NCI-H1436 treated with DMSO at 0.1 percent for 48 hours (cell line): ENCODE measurements at places on chromosomes 4 and X.

GRCh38 chrX:17836830-17837229 lies 24.3 kb downstream of the RAI2 start:
- DNase-seq = no peak

DNA sequence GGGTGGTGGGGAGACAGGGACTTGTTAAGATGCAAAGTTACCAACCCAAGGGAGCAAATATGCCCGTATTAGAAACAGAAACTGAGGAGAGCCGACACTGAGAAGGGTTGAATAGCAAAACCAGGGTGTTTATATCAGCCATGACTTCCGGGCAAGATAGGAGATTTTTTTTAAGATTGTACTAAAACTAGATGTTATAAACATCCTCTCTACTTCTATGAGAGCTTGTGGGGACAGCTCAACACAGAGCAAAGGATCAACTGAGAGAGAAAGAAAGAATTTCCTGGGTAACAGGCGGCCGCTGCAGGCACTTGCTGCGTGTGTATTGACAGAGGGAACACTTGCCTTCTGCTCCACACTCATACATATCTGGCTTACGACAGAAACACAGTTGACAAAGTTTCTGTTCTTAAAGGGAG lies 49.1 kb upstream of the FBXW7 start:
- DNase-seq = no peak

DNA sequence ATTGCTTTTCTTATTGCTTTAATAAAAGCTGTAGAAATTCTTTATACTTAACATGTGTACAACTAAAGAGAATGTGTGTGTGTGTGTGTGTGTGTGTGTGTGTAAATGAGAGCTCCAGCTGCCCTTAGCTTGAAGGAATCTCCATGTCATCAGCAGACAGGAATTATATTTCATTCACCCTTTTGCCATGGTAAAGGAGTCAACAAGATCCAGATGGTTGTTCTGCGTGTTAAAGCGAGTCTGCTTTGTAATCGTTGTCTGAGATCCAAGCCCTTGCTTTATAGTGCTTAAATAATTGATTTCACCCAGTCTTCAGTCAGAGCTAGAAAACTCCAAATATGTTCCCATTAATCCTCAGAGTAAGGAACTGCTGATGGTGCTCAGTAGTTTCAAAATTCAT lies 285.5 kb downstream of the PDGFC start:
- DNase-seq = no peak

- DNase-seq = no peak
Observed at GRCh38 chrX:96407501-96407900, 277.1 kb upstream of the DIAPH2 start.

DNA sequence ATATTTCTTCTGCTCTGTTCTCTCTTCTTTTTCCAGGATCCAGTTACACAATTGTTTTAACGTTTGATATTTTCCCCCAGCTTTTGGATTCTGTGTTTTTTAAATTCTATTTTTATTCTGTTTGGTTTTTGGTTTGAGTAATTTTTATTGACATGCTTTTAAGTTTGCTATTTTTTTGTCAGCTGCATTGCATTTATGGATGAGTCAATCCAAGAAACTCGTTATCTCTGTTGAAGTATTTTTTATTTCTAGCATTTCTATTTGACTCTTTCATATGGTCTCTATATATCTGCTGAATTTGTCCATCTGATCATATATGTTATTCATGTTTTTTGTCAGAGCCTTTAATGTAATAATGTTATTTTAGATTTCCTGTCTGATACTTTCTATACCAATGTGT lies 65.6 kb downstream of the DDIT4L start:
- no peak for DNase-seq

- no peak for DNase-seq
Observed at GRCh38 chr4:184473499-184474262, 669 bp downstream of the IRF2 start.

GRCh38 chr4:137067735-137068134 lies 464.6 kb downstream of the PCDH18 start:
- DNase-seq = no peak

DNA sequence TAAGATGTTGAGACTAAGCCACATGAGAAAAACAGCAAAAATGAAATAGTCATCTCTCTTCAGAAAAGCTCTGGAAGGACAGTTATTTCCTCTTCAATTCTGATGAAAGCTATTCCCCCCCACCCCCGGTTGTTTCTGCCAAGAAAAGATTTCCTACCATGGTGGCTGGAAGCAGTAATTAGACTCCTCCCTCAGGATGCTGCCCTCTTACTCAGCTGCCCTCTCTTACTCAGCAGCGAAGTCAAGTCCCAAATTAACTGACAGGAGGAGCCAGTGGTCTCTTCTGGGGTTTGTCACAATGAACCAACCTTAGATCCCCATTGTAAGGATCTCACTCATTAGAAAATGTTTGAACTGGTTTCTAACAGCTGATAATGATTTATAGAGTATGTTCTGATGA lies 38.0 kb downstream of the GPM6B start:
- no peak for DNase-seq

GRCh38 chr4:184274286-184274951 lies 56.7 kb upstream of the ENPP6 start:
- no peak for DNase-seq

DNA sequence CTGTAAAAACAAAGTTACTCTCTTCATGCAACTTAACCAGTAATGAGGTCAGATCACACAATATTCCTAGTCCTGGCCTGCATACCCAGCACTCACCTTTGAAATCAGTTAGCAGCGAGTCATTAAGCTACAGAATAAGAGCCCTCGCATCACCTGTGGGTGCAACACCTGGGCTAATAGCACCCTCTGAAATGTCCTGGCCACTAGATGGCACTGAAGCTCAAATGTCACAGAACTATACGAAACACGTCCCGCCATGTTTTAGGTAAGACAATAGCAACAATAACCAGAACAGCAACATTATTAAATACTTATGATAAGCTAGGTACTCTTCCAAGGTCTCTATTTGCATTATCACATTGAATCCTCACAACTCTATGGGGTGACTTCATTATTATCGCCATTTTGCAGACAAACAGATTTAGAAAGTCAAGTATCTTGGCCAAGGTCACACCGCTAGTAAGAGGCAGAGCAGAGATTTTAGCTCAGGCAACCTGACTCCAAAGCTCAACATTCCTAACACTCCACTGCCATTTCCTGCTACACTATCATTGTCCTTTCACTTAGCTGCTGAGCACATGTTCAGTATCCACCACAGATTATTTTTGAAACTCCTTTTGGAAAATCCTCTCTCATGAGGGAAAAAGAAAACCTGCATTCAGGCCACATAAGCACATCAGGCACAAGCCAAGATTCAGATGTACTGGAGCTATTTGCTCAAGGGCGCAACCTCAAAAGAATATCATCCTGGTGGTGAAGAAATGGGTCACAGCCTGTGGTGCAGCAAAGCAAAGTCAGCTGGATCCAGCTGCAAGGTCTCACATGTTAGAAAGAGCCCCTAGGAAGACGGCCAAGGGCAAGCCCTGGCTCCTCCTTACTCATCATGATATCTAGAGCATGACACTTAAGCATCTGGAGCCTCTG lies 59.5 kb upstream of the KDR start:
- DNase-seq = peak; percentile 10

GRCh38 chr4:101018836-101019235 lies 328.5 kb downstream of the PPP3CA start:
- DNase-seq = no peak

DNA sequence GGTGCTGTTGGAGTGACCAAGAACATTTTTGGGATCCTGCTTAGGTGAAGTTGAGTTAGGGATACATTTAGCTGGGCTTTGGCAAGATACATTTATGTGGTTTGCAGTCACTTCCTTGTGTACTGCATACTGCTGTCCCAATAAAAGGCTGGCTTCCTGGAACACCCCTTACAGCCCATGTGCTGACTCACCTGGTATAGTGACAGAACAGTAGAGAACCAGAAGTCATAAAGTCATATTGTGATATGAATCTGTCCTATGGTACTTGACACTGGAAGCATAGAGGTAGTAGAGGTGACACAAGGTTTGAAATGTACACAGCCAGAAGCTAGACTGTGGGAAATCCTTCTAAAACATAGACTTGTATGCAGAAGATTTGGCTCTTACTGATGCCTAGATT lies 55.3 kb upstream of the SLC25A43 start:
- no peak for DNase-seq

- DNase-seq = no peak
Observed at GRCh38 chr4:125572601-125573000, 257.8 kb downstream of the FAT4 start.

GRCh38 chr4:34271479-34272355 lies 1972.6 kb downstream of the ARAP2 start:
- DNase-seq = no peak

DNA sequence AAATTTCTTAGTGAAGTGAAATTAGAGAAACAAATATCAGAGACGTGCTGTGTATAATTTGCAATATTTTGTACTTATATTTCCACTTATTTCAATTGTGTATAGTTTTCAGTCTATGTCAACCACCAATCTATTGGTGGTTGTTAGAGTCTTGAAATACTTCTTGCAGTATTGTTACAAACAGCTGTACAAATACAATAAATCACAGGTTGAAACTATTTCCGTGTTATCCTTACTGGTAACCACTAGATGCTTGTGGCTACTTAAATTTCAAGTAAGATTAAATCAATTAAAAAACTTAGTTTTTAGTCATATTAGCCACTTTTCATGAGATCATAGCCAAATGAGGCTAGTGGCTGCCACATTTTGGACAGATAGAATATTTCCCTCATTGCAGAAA lies 520.5 kb downstream of the GBA3 start:
- DNase-seq = no peak

DNA sequence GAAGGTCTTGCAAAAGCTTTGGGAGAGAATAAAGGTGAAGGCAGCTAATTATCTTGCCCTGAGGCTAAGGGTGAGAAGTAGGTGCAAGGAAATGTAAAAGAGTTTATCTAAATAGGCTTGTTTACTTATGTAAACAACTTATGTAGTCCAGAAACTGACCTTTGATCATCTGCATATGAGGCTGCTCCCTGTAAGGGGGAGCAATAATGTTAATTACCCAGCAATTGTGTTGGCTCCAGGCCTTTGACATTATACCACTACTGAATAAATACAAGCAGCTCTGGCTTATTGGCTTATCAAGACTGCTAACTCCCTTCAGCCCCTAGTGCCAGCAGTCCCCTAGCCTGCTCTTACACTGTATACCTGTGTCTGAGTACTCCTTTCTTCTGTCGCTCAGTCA lies 303.7 kb upstream of the GNPDA2 start:
- no peak for DNase-seq

- no peak for DNase-seq
Observed at GRCh38 chr4:184401397-184402171, 72.8 kb downstream of the IRF2 start.

DNA sequence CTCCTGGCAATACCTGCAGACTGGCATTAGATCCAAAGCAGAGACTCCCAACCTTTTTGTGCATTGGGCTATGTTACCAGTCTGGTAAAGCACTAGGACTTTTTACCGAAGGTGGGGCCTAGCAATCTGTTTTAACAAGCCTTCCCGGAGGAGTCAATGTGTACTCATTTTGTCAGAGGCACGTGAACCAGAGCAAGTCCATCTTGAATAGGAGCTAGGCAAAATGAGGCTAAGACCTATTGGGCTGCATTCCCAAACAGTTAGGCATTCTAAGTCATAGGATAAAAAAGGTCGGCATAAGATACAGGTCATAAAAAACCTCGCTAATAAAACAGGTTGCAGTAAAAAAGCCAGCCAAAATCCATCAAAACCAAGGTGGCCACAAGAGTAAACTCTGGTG lies 22.3 kb downstream of the ADGRA3 start:
- no peak for DNase-seq

DNA sequence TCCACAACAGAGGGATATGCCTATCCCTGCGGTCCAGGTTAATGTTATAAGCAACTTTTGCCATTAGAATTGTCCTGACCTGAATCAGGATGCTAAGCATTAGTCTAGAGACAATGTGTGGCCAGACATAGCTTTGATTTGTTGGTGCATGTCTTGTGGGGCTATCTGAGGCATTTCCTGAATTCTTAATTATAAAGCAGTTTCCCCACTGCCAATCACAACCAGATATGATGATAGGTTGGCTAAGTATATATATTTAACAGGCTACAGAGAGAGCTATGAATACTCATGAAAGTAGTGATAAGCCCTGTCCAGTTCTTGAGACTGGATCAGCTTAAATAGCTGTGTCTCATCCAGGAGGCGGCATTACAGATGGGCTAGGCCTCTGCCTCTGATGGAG lies 37.8 kb upstream of the ZNF81 start:
- no peak for DNase-seq

GRCh38 chr4:75980576-75980975 lies 10.2 kb downstream of the SDAD1 start:
- no peak for DNase-seq

DNA sequence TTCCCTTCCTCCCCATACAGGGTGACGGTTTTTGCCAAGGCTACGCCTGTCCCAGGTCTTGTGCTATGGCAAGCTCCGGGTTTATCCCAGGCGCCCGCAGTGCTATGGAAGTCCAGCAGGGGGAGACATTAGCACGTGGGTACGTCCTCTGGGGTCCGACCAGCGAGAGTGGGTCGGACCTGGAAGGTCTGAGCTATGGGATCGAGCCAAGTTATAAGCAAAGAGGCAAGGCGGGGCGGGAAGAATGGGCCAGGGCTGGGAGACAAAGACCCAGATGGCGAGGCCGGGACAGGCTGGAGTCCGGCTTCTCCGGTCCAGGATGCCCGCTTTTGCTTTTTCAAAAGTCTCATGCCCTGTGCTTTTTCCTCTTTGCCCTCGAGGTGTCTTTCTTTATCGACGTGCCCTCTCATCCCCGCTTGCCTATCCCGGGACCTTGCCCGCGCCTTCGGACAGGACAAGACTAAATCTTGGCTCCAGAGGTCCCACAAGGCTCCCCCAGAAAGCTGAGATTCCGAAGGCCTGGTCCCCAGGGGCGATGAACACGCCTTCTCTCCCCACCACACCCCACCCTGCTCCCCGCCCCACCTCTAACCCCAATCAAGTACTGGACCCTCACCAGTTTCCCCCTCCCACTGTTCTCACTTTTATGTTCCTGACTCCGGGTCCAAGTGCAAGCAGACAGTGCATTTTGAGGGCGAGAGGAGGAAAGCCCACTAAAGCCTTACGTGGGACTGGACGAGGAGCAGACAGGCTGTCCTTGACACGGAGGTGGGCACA lies 785 bp upstream of the EFNB1 start:
- peak; percentile 18 for DNase-seq

- no peak for DNase-seq
Observed at GRCh38 chrX:26445288-26445687, 229.3 kb downstream of the MAGEB5 start.

DNA sequence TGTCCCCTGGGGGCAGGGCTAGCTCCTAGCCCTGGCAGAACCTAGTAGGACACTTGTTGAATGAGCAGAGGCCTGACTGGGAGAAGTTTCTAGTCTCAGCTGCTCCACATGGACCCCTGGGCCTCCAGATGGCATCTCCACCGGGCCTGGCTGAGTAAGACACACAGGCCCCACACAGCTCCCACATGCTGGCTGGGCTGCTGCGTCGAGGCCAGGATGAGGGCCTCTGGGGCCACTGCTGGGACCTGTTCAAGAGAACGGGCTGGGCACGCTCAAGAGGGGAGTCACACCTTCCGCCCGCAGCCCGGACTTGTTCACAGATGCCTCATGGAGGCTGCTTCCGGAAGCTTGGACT lies 4.2 kb upstream of the HGFAC start:
- DNase-seq = no peak

- DNase-seq = no peak
Observed at GRCh38 chrX:85591536-85591935, 212.1 kb upstream of the POF1B start.

GRCh38 chr4:123731035-123731434 lies 334.4 kb downstream of the SPRY1 start:
- DNase-seq = no peak
